ENCODE measurements at places on chromosomes 13 and 19. TPM values are rescaled to one million over a fixed set of nuclear protein-coding genes. Genes with fewer than 3 reads are reported as not detected.
A peak's percentile ranks its signal among the peaks of the same experiment; 100 is the strongest.

DNA sequence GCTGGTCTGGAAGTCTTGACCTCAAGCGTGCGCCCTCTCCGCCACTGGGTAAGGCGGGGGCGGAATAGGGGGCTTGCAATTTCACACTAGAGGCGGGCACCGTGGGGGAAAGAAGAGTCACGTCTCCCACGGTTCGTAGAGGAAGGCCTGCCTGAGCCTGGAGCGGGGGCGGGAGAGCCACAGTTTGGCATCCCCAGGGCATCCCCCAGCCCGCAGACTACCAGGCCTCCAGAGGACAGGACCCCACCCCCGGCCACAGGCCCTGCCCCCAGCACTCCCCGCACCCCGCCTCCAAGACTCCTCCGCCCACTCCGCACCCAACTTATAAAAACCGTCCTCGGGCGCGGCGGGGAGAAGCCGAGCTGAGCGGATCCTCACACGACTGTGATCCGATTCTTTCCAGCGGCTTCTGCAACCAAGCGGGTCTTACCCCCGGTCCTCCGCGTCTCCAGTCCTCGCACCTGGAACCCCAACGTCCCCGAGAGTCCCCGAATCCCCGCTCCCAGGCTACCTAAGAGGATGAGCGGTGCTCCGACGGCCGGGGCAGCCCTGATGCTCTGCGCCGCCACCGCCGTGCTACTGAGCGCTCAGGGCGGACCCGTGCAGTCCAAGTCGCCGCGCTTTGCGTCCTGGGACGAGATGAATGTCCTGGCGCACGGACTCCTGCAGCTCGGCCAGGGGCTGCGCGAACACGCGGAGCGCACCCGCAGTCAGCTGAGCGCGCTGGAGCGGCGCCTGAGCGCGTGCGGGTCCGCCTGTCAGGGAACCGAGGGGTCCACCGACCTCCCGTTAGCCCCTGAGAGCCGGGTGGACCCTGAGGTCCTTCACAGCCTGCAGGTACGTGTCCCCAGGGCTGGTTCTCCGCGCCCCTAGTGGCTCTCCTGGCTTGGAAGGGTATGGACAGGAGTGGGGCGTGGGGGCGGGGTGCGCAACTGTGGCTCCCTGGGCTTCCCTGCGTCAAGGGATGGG is at the start of gene ANGPTL4:
Gene ANGPTL4, plus strand, starts transcription at position 353 of the 969 bp plus-strand sequence. Its CDS starts 167 bp downstream, at position 520.
- DNase-seq = peak; percentile 79

GRCh38 chr19:31160336-31160926 is 188.8 kb downstream of the TSHZ3 start:
- no peak for DNase-seq

DNA sequence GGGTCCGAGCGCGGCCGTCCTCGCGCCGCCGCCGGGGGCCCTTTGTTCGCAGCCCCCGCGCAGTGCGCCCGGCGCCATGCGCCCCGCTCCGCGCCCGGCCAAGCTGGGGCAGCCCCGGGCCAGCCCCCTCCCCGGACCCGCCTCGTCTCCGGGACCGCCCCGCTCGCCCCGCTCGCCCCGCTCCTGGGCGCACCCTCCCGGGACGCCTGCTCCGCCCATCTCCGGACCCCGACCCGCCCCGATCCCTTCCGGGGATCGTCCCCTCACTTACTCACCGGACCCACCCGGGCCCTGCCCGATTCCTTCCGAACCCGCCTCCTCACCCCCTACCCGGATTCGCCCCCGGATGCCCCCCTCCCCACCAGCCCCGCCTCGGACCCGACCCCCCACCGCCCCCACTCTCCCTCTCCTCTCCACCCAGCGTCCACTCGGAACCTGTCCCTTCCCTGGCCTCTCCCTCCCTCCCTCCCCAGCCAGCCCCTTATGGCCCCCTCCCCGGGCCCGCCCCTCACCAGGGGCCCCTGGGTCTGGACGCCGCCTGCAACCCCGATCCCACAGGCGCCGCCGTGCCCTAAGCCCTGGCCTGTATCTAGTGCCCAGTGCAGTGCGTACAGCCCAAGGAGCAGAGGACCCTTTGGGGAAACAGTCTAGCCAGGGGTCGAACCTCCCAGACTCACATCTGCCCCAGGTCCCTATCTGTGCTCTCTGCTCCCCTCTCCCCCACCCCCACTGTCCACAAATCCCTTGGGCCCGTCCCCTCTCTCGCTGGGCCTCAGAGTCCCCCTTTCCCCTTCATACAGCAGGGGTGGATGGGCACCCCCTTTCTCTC is at the start of gene CPAMD8:
Gene CPAMD8, minus strand, starts transcription at position 105 of the 829 bp plus-strand sequence. CDS start 168 bp downstream, outside the sequence.
- no peak for DNase-seq

- no peak for DNase-seq
Observed at GRCh38 chr13:32267836-32268439, 47.2 kb downstream of the ZAR1L start.

- DNase-seq = no peak
Observed at GRCh38 chr13:47025791-47026447, 129.1 kb upstream of the HTR2A start.

DNA sequence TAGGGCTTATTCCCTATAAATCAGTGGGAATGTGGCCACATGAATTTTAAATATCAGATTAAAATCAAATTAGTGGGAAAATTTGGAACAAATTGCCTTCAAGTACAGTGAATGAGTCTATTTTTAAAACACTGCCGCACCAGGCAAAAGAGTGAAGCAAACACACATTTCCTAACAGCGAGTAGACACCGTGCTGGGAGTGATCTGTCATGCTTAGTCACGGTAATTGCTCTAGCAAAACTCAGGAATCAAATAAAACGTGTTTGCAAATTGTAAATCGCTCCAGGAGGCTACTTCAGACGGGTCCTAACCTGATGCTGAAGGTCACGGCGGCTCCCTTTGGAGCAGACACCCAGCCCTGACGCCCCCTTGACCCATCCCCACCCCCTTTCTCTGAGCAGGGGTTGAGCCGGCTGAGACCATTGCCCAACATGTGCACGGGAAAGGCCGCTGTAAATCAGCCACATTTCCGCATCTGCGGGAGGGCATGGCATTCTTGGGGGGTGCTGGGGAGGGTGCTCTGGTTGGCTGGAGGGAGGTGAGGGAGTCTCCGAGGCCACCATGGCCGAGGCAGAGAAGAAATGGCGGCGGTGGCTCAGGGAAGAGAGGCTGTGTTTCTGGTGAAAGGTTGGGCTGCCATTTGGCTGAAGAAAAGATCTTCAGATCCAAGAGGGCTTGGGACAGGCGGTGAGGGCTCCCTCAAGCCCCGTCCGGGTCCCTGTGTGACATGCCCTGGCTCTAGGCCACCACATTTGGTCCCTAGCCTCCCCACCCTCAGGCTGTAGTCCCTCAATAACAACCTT is 8.9 kb downstream of the CEBPA start:
- DNase-seq = no peak

DNA sequence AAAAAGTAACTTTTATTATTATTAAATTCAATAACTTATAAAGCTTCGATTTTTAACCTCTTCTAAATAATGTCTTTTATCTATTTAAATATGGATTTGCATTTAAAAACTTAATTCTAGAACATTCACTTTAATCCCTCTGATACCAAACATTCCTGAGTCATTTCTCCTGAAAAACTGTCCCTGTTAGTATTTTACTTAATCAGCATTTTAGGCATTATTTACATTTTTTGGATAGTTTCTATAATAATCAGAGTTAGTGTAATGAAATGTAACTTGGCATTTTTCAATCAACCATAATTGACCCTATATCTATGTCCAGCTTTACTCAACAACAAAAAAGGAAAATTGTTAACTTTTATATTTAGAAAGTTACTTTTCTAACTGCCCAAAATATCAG is 428.1 kb downstream of the PCDH17 start:
- no peak for DNase-seq

GRCh38 chr13:106373989-106374572 is 161.4 kb downstream of the EFNB2 start:
- DNase-seq = no peak

GRCh38 chr19:33497778-33498175 is 23.8 kb downstream of the PEPD start:
- DNase-seq = no peak

- no peak for DNase-seq
Observed at GRCh38 chr13:80312967-80313366, 28.0 kb downstream of the SPRY2 start.

DNA sequence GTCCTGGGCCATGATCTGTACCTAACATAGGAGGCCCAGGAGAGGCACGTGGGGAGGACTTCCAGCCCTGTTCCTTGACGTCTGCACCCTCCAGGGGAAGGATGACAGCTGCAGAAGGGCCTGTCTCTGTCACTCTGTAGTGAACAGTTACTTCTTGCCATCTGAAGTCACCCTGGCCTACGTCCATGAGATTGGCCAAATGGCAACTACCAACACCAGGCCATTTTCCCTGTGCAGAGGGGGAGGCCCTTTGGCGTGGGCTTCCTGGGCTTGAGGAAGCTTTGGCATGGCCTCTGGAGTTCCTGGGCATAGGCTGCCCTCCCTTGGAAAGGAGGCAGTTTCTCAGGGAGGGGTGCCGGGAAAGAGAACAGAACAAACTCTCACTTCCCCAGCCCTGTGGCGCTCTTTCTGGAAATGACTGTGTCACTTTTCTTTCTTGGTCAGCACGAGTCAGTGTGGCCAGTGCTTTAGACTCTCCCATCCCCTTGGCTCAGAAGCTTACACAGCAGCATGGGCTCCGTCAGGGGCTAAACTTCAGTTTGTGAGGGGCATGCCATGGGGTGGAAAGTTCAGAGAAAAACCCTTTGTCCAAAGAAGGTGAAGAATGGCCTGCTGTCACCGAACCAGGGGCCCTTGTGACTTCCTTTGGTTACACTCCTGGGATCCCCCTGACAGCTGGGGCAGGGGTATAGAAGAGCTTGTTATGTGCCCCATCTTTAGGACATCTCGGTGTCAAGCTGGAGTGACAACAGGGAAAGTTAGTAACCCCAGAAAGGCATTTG is 5.3 kb downstream of the CARM1 start:
- DNase-seq = no peak

- DNase-seq = no peak
Observed at GRCh38 chr19:46537136-46538097, 41.8 kb upstream of the PNMA8B start.

DNA sequence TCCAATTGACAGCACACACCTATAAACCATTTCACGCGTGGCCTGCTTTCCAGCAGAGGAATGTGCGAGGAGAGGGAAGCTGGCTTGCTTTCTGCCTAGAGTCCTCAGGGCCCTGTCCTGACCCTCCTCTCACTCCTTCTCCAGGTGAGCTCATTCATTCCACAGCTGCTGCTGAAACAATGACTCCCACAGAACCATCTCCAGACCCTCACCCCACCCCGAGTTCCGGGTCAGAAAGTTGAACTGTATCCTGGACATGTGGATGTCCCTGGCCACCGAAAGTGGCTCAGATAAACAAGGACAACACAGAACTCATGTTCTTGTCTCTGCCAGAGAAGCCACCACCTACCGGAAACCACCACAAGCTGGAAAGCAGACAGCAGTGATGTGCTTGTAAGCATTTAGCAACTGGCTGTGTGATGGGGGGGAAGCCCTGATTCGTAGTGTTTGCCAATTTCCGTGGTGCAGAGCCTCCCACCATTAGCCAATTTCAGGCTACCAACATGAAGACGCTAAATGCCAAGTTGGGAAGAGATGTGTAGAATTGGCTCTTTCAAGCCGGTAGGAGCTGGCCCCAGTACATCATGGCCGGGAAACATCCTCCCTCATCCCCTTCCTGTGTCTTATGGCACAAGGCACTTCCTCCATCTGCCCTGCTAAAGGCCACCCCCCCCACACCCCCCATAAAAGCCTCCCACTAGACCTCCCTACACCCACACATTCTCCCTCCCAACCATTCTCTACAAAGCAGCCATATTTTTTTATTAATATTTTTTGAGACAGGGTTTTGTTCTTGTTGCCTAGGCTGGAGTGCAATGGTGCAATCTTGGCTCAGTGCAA is 5.0 kb downstream of the SYCE2 start:
- DNase-seq = no peak

DNA sequence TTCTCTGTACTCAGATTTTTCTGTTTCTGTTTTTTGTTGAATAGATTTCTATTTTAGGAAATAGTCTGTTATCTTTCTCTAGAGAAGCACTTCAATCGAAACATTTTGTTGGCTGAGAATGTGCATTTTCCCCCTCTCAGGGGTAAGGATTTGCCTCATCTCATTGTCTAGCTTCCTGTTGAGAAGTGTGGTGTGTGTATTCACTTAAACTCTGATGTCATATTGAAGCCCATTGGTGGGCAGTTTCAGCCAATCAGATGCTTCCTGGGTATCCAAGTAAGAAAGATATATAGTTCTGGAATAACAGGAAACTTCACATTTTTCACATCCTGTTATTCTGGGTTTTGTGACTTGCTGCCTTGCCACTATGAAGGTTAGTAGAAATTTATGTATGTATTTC is 87.6 kb downstream of the ARHGEF7 start:
- DNase-seq = no peak

DNA sequence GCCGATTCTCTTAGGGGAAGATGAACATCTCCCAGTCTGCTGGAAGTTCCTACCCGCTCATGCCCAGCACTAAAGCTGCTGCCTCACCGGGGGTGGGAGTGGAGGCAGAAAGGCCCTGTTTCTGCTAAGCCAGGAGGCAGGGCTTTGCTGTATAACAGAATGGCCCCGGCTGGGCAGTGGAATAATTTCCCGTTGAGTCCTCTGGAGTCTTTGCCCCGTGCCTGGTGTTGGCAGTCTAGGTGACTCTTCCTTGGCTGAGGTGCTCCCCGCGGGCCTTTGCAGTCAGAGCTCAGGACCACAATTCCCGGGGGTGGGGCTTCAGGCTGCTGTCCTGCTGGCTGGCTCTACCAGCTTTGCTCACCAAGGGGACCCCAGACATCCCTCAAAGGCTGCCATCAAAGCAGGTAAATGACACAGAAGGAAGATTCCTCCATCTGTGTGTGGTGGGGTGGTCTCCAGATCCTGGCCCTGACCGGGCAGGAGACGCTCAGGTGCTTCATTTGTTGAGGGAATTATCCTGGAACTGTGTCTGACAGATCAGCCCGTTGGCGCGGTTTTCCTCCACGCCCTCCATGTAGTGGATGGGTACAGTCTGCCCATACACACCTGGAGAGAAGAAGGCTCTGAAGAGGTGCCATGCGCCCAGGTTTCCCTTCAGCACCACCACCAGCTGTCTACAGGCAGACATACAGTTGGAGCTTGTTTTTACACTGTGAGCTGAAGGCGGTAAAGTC is 209.9 kb downstream of the TEX29 start:
- DNase-seq = no peak

- no peak for DNase-seq
Observed at GRCh38 chr13:50389726-50390125, 374.5 kb downstream of the KCNRG start.

Gene HOMER3
- total RNA-seq = 23.8 TPM

Gene PEAK3
- 0.35 TPM for total RNA-seq

Gene MADCAM1
- 0.11 TPM for total RNA-seq

Measured in ovary (tissue), 10 donors.